Activated T-helper 1 cell treated with anti-CD3 and anti-CD28 coated beads, Interleukin-12 subunit alpha, Interleukin-12 subunit beta, Interleukin-2, Interleukin-4 antibody, amounts not matched to agents 30 ng/mL and 10 ng/mL and 1 ng/mL, durations not matched to agents 14 hours and 24 hours and 36 hours (primary cell): ENCODE measurements at places on chromosomes 5 and 9. TPM values are rescaled to one million over a fixed set of nuclear protein-coding genes. Genes with fewer than 3 reads are reported as not detected.

DNA sequence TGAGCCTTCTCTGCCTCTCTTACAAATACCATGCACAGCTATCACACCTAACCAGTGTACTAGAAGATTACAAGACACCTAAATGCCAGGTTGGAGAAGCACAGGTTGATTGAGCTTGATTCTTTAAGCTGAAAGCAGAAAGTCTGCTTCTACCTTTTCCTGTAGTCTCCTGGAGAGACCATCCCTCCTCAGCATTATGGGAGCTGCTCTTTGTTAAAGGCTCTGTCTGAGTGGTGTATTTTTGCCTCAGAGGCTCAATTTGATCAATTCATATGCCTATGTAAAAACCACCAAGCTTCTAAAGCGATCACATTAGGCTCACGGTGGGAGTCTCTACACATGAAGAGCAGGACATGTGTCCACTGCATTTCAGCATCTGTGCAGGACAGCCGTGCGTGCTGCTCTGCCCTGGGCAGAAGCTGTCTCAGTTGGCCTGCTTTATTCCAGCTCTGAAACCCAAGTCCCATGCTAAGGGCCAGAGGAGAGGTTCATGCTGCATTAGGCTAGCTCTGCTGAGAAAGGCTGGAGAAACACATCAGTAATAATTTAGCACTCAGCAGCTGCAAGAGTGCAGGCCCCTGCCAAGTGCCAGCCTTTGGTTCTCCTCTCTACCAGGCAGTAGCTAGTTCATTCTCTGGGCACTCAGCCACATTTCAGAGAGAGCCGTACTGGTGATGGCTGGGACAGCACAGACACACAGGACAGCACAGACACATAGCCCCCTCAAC lies 41.7 kb downstream of the TMEM167A start:
- H3K36me3 ChIP-seq: no peaks in the 10 kb centered on the region
- DNase-seq: no peak
- H3K27me3 ChIP-seq: no peaks in the 10 kb centered on the region
- no peak overlapping the region for H3K4me3 ChIP-seq
- peaks cover 5% of the 10 kb centered on the region for H3K4me1 ChIP-seq
- H3K27ac ChIP-seq: no peak overlapping the region

DNA sequence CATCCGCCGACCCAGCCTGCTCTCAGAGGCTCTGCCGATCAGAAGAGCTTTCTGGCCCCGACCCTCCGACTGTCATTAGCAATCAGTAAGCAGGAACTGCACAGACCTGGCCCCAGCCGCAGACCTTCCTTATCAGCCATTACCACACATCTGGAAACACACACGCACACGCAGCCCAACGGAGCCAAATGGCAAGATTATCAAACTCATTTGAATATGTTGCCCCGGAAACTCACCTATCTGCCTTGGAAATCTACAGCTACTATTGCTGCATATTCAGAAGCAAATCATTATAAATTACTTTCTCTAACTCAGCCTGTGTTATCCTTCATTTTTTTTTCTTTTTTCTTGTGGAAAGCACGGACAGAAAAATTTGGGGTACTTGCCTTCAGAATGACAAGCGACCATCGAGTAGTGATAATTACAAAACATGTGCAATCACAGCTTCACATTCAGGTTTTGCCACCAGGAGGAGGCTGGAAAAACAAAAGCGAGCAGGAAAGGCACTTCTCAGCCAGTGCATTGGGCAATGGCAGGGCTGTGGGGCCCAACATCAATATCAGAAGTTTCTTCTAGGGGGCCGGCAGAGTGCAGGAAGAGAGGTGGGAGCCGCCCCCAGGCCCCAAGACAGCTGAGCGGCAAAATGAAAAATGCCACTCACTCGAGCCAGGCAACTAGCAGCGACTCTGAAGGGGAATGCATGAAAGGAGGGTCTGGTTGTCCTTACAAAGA lies 122.3 kb downstream of the VAV2 start:
- H3K27me3 ChIP-seq: peaks cover 8% of the 10 kb centered on the region
- peaks cover 8% of the 10 kb centered on the region for H3K4me1 ChIP-seq
- no peak for DNase-seq
- no peak overlapping the region for H3K4me3 ChIP-seq

ORM2 gene
- total RNA-seq: not detected in 2 replicates

LMX1B gene
- not detected in 2 replicates for total RNA-seq
